ENCODE measurements at places on chromosomes 6 and 20.

DNA sequence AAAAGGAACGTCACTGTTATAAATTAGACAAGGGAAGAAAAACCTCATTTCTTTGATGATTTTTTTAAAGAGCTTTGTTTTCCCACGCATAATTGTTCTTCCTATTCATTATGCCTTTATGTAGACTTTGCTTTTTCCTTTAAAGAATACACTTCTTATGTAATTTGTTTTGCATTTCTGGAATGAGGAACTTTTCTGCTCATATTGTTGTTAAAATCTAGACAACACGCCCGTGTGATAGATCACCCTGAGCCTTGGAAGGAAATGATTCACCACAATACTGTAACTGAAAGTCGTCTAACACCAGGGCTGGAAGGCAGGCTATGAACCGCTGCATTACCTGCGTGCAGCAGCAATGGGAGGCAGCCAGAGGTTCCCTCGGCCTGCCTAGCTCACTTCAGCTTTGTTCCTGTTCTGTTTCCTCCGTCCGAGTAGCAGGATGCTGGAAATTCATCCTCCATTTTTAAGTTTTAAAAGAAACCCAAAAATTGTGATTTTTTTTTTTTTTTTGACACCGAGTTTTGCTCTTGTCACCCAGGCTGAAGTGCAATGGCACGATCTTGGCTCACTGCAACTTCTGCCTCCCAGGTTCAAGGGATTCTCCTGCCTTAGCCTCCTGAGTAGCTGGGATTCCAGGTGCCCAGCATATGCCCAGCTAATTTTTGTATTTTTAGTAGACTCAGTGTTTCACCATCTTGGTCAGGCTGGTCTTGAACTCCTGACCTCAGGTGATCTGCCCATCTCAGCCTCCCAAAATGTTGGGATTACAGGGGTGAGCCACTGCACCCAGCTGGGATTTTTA is 49.6 kb upstream of the ZNF217 start:
- DNase-seq, result peak; percentile 79

DNA sequence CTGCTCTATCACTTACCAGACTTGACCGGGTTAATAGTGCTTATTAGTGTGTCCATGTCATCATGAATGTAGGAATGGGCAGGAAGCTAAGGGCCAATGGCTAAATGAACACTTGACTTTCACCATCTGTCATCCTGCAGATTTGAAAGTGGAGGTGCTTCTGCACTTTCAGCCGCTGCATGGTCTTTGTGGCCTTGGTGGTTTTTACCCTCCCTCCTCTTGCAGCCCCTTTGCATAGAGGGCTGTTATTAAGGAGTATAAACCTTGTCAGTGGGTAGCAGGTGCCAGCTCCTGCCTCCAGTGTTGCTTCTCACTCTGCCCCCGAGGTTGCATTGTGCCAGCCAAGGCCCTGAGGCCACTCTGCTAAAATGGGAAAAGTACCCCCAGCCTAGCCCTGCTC is 122.2 kb upstream of the TNFAIP3 start:
- DNase-seq, result no peak

- DNase-seq, result peak; percentile 83
These were observed 1.8 kb downstream of the OSBPL2 start for GRCh38 chr20:62240020-62240685.

- no peak for DNase-seq
These were observed 22.2 kb downstream of the CHMP4B start for GRCh38 chr20:33833333-33833732.

DNA sequence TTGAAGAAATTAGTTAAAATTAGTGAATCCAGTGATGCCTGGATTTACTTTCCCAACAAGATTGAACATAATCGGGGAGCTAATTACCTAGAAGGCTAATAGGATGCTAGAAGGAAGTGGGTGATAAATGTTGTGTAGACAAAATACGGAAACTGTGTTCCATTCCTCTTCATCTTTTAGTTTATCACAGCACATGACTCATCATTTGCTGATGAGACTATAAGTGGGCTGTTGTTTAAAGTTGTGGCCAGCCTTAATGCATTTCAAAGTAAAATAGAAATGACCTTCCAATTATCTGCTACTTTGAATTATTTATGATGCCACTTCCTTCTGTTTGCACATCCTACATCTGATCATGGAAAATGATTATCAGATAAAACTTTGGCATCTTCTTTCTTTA is 43.4 kb downstream of the OGFRL1 start:
- DNase-seq, result no peak
